Gastrocnemius medialis (tissue), 4 donors: ENCODE measurements at places on chromosomes 3 and 15.
A peak's percentile ranks its signal among the peaks of the same experiment; 100 is the strongest.

GRCh38 chr3:134681522-134681900 is 30.7 kb upstream of the KY start:
- H3K4me1 ChIP-seq = peaks cover 34% of the 10 kb centered on the region
- H3K27me3 ChIP-seq = no peaks in the 10 kb centered on the region
- no peak for DNase-seq
- no peak overlapping the region for H3K27ac ChIP-seq

DNA sequence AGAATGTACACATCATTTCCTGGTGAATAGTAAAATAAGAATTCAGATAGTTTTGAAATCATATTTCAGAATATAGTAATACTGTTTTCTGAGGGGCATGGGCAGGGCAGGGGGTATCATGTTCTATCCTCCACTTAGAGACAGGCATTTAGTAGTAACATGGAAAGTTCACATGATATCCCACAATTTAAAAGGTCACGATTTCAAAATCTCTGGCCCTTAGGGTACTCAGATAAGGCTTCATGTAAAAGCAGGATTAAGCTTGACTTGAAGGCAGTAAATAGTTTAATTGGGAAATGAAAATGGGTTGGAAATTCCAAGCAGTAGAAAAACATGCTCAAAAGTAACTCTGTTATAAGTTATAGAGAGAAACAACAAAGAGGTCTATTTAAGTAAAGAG is 353.2 kb upstream of the AGTR1 start:
- H3K4me1 ChIP-seq = no peaks in the 10 kb centered on the region
- no peaks in the 10 kb centered on the region for H3K36me3 ChIP-seq
- H3K27me3 ChIP-seq = no peaks in the 10 kb centered on the region

GRCh38 chr15:37715101-37715500 is 219.3 kb upstream of the TMCO5A start:
- DNase-seq = no peak
- no peak overlapping the region for H3K27ac ChIP-seq
- no peaks in the 10 kb centered on the region for H3K4me1 ChIP-seq
- H3K36me3 ChIP-seq = no peaks in the 10 kb centered on the region

DNA sequence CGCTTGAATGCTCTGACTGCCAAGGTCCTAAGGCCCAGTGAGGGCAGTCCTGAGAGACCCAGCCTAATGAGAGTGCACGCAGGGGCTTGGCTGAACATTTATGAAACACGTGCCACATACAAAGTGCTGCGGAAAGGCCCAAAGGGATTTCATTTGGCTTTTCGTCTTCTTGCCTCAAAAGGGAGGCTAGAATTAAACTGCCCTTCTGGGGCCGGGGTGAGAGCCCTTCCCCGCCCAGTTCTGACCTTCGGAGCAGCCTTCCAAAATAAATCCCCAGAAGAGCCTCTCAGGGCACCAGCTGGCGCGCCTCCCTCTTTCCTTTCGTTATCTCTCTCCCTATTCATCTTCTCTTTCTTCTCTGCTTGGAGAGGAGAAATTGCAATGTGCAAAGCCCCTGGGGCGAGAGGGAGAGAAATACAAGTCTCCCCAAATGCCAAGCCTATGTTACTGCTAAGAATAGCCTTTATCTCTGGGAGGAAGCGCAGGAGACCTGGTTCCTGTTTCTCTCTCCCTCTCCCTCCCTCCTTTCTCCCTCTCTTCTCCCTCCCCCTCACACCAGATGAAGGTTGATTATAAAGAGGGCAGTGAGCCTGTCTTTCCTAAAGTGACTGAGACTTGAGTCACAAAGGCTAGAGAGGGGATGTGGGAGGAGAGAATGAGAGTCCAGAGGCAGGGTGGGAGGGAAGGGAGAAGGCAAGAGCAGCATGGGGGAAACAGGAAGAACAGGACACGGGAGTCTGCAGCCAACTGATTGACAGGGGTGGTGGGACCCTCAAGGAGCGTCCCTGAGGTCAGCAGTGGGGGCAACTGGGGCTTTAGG is 36.7 kb upstream of the NDUFB4 start:
- peak overlapping the region; percentile 78 for H3K27ac ChIP-seq
- peaks cover 18% of the 10 kb centered on the region for H3K4me1 ChIP-seq
- no peaks in the 10 kb centered on the region for H3K36me3 ChIP-seq
- no peaks in the 10 kb centered on the region for H3K27me3 ChIP-seq
- H3K4me3 ChIP-seq = peak overlapping the region; percentile 59

DNA sequence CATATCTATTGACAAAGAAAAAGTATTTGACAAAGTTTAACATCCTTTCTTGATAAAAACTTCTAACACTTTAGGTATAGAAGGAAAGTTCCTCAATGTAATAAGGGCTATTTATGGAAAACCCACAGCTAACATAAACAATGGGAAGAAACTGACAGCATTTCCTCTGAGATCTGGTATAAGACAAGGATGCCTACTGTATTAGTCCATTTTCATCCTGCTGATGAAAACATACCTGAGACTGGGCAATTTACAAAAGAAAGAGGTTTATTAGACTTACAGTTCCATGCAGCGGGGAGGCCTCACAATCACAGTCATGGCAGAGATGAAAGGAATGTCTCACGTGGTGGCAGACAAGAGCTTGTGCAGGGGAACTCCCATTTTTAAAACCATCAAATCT is 17.8 kb upstream of the CLDN1 start:
- no peaks in the 10 kb centered on the region for H3K36me3 ChIP-seq
- no peaks in the 10 kb centered on the region for H3K27me3 ChIP-seq
- no peak overlapping the region for H3K27ac ChIP-seq
- H3K4me3 ChIP-seq = no peak overlapping the region

DNA sequence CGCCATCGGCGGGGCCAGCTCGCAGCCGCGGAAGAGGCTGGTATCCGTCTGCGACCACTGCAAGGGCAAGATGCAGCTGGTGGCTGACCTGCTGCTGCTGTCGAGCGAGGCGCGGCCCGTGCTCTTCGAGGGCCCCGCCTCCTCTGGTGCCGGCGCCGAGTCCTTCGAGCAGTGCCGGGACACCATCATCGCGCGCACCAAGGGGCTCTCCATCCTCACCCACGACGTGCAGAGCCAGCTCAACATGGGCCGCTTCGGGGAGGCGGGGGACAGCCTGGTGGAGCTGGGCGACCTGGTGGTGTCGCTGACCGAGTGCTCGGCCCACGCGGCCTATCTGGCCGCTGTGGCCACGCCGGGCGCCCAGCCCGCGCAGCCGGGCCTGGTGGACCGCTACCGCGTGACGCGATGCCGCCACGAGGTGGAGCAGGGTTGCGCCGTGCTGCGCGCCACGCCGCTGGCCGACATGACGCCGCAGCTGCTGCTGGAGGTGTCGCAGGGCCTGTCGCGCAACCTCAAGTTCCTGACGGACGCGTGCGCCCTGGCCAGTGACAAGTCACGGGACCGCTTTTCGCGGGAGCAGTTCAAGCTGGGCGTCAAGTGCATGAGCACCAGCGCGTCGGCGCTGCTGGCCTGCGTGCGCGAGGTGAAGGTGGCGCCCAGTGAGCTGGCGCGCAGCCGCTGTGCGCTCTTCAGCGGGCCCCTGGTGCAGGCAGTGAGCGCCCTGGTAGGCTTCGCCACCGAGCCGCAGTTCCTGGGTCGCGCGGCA is 1.8 kb downstream of the TLNRD1 start:
- peak overlapping the region; percentile 61 for H3K4me3 ChIP-seq
- H3K36me3 ChIP-seq = no peaks in the 10 kb centered on the region
- H3K4me1 ChIP-seq = no peaks in the 10 kb centered on the region
- peaks cover 8% of the 10 kb centered on the region for H3K27me3 ChIP-seq
- peak overlapping the region; percentile 4 for H3K27ac ChIP-seq

DNA sequence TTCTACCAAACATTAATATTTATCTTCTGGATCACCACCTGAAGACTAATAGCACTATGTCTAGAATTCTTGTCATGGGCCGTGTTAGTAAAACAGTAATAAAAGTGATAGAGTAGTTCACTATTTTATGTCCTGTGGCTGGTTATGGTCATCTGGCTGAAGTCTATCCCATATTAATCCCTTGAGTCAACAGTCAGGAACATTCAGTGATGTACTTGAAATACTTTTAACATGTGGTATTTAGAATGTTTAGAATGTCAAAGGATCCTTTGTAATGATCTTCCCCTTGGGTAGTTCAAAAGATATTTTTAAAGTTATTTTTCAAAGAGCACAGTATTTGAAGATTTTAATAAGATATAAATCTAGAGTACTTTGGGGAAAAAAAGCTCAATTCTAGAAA is 117.0 kb downstream of the MBNL1 start:
- H3K27ac ChIP-seq = peak overlapping the region; percentile 92
- DNase-seq = no peak
- peak overlapping the region; percentile 27 for H3K4me3 ChIP-seq
- H3K36me3 ChIP-seq = no peaks in the 10 kb centered on the region
- H3K4me1 ChIP-seq = peaks cover 89% of the 10 kb centered on the region

- H3K27me3 ChIP-seq = no peaks in the 10 kb centered on the region
- H3K27ac ChIP-seq = no peak overlapping the region
- H3K36me3 ChIP-seq = no peaks in the 10 kb centered on the region
- H3K4me3 ChIP-seq = no peak overlapping the region
Observed at GRCh38 chr3:35439663-35440062, 199.7 kb upstream of the ARPP21 start.

DNA sequence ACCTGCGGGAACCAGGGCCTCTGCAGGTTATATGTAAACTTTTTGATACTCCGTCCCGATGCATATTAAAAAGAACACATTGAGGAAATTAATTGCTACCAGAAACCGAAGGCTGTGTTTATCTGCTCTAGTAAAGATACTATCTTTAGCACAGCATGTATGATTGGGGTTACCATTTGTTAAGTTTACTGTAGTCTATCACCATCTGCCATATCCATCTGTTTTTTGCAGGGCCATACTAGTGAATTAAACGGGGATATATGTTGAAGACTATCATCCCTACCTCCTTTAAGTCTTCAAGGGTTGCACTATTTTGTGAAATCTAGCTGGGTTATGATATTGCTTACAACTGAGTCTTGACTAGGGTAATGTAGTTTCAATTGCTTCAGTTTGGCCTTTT is 597.0 kb downstream of the SQOR start:
- no peaks in the 10 kb centered on the region for H3K27me3 ChIP-seq
- H3K4me3 ChIP-seq = no peak overlapping the region
- H3K27ac ChIP-seq = no peak overlapping the region
- no peak for DNase-seq

DNA sequence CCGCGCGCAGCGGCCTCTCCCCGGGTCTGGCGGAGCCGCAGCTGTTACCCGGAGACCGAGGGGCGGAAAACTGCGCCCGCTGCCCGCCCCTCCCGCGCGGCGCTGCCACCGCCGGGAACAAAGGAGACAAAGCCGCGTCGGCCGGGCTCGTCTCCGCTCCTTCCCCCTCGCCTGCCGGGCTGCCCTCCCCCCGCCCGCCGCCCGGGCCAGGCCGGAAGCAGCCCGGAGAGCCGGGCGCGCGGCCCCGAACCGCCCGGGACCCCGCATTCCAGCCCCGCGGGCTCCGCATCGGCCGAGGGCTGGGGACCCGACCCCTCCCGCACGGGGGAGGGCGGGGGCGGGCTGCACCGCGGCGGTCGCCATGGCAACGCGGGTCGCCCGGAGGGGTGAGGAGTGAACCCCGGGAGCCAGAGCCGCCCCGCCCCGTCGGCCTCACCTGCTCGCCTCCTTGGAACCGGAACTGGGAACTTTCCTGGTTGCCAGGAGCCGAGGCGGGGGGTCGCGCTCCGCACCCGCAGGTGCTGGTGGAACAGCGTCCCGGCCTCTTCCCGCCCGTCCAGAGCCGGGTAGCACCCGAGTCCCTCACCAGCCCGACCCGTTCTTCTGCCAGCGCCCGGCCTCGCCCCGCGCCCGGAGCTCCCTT is 448 bp downstream of the PLXNB1 start:
- H3K4me3 ChIP-seq = peak overlapping the region; percentile 78
- no peaks in the 10 kb centered on the region for H3K36me3 ChIP-seq
- peaks cover 5% of the 10 kb centered on the region for H3K4me1 ChIP-seq
- DNase-seq = peak; percentile 17
- peak overlapping the region; percentile 52 for H3K27ac ChIP-seq
- H3K27me3 ChIP-seq = peaks cover 10% of the 10 kb centered on the region

GRCh38 chr15:75596703-75597345 is 17.7 kb upstream of the PTPN9 start:
- no peak overlapping the region for H3K4me3 ChIP-seq
- H3K4me1 ChIP-seq = peaks cover 32% of the 10 kb centered on the region
- no peak for DNase-seq
- H3K27ac ChIP-seq = no peak overlapping the region

GRCh38 chr3:15269091-15269989 is 63.0 kb downstream of the SH3BP5 start:
- peaks cover 55% of the 10 kb centered on the region for H3K4me1 ChIP-seq
- H3K4me3 ChIP-seq = no peak overlapping the region
- no peaks in the 10 kb centered on the region for H3K27me3 ChIP-seq
- DNase-seq = peak; percentile 88
- H3K27ac ChIP-seq = peak overlapping the region; percentile 73
- H3K36me3 ChIP-seq = no peaks in the 10 kb centered on the region

DNA sequence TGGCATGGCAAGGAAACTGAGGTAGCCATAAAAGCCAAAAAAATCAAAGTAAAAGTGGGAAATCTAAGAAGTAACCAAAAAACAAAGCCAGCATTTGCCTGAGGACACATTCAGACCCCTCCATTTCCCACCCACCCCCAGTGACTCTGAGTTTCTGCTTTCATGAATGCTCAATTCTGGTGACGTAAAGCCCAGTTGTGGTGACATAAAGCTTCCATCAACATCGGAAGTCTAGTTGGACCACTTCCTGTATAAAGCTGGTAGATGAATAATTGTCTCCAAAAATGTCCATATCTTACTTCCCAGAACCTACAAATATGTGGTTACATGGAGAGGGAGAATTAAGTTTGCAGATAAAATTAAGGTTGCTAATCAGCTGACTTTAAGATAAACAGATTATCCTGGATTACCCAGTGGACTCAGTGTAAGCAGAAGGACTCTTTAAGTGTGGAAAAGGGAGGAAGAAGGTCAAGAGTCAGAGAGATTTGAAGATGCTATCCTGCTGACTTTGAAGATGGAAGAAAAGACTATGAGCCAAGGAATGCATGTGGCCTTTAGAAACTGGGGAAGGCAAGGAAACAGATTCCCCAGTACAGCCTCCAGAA is 62.0 kb upstream of the ST3GAL6 start:
- no peak overlapping the region for H3K27ac ChIP-seq
- no peaks in the 10 kb centered on the region for H3K4me1 ChIP-seq
- H3K36me3 ChIP-seq = no peaks in the 10 kb centered on the region
- H3K27me3 ChIP-seq = no peaks in the 10 kb centered on the region
- no peak overlapping the region for H3K4me3 ChIP-seq

DNA sequence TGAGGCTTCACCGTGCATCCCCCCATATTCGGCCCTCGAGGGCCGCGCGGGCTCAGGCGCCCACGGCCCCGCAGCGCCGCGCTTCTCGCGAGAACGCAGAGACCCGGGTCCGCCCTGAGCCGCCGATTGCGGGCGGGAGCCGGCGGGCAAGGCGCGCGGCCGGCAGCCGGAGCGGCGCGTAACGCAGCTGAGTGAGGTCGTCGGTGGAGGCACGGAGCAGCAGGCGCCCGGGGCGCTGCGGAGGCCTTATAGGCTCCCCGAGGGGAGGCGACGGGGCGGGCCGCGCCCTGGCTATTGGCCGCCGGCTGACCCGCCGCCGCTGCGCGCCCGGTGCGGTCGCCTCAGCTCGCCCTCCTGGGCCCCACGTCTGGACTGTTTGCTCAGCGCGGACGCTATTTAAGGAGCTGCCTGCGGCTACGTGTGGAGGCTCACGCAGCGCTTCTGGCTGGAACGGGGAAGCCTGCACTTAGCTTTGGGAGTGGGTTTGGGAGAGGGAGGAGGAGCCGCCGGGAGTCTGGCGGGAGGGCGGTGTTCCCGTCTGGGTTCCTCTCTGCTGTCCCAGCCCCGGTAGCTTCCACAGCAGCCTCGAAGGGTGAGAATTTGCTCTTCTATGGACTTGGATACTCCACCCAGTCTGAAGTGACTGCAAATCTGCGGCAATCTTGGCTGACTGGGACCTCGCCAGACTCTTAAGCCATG is at the start of gene PLOD2:
Gene PLOD2, minus strand, starts transcription at position 221 of the 699 bp plus-strand sequence. Its CDS starts 195 bp downstream, at position 26.
- no peaks in the 10 kb centered on the region for H3K27me3 ChIP-seq
- H3K27ac ChIP-seq = peak within 1 kb of the TSS; percentile 86
- no peaks in the 10 kb centered on the region for H3K36me3 ChIP-seq
- H3K4me1 ChIP-seq = peaks cover 27% of the 10 kb centered on the region
- H3K4me3 ChIP-seq = peak within 1 kb of the TSS; percentile 74
